ENCODE measurements at places on chromosomes 1 and 21.

DNA sequence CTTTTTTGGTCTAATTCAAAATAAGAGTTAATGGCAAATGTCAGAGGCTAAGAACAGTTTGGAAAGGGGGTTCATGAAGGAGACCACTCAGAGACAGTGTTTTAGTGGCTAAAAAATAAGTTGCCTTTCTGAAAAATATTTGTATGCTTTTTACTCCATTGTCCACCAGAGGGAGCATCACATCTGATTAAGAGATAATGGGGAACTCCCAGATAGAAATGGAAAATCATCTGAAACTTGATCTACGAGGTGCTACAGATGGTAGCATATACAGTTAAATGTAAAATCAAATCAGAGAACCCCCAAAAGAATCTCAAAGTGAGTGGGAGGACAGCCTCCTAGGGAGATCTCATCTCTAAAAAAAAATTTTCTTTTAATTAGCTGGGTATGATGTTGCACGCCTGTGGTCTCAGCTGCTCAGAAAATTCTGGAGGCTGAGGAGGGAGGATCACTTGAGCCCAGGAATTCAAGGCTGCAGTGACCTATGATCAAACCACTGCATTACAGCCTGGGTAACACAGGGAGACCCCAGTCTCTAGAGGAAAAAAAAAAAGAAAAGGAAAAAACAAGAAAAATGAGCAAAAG is 9.7 kb downstream of the SMYD3 start:
- no peak for DNase-seq

GRCh38 chr1:66275083-66275482 is 258.9 kb upstream of the SGIP1 start:
- DNase-seq: no peak

GRCh38 chr1:43530483-43531106 is at the start of gene PTPRF:
Gene PTPRF, plus strand, starts transcription at chr1:43530883. Its CDS starts 14,193 bp downstream, at chr1:43545076.
- no peak for DNase-seq

DNA sequence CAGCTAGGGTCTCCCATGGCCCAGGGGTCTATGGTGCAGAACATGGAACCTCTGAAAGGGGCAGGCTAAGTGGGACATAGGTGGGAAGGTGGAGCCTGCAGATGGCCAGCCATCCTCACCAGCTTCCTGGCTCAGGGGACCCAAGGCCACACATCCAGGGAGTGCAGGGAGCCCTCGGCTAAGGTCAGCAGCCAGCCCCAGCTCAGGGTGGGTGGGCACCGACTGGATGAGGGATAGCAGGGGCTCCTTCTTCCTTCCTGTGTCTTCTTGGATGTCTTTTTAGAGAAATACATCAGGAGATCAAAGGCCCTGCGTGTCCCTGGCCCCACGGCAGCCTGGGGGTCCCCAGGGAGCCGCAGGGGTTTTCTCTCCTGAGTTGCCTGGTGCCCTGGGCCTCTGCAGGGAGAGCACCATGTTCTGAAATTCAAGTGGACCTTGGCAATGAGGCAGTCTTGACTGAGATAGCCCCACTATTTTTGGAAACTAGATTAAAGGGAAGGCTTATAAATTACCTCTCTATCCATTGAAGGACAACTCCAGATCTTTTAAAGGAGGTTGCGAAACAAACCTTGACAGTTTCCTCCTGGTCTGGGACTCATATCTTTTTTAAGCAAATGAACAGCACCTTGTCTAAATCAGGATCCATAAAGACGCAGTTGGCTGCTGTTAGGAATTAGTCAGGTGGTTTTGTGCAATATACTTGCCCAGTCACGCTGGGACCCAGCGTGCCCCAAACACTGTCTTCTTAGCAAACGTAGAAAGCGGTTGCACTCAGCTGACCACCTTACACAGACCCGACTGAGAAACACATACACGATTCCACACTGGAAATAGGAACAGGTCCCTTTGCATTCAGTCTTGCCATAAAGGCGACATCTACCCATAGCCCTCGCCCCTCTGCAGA is 242.3 kb downstream of the TOMM20 start:
- no peak for DNase-seq

- DNase-seq: no peak
Measured at GRCh38 chr1:166119471-166119965, 47.3 kb downstream of the FAM78B start.

DNA sequence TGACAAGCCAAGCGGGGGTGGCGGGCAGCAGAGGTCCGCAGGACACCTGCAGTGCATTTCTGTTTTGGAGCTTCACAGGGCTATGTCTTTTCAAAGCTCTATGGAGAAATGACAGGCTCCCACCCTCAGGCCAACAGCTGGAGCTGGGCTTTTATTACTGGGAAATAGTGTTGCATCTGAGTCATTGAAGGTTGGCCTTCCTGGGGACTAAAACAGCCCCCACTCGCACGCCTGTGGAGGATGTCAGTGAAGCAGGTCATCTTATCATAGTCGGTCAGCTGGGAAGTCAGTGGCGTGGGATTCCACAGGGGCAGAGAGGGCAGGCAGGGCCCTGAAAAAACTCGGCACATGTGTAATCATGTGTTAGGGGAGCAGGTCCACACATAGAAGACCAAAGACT is 55.3 kb downstream of the NTPCR start:
- DNase-seq: no peak

DNA sequence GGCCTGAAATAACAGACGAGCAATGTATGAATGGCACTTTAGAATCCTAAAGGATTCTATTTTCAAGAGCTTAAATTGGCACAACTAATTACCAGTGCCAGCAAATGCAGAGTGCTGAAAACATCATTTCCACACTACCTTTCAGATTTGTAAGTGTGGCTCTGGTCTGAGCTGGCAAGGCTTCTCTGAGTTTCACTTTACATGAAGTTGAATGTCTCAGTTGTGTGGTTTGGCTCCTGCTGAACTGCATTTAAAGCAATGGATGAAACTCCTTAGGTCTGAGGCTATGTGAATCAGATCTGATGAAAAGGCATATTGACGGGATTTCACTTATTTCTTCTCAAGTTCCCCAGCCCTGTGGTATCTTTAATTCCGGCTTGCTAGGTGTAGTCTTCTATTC is 114.8 kb upstream of the PTGFR start:
- no peak for DNase-seq

- DNase-seq: no peak
Measured at GRCh38 chr1:107195476-107195875, 54.6 kb downstream of the NTNG1 start.

Measured in stimulated activated CD8-positive, alpha-beta memory T cell treated with anti-CD3 and anti-CD28 coated beads, Interleukin-7, amount 100 ng/mL, for 1 hour (primary cell).